COR-L47 (cell line): ENCODE measurements at places on chromosomes 7 and 10.

GRCh38 chr7:133778472-133778871, 348.7 kb upstream of the LRGUK start:
- DNase-seq, result no peak

GRCh38 chr7:47574482-47575329, 7.2 kb downstream of the TNS3 start:
- DNase-seq, result no peak

GRCh38 chr7:45655539-45655938, 81.4 kb downstream of the ADCY1 start:
- DNase-seq, result no peak

GRCh38 chr7:157981778-157982177, 605.8 kb downstream of the PTPRN2 start:
- DNase-seq, result no peak

DNA sequence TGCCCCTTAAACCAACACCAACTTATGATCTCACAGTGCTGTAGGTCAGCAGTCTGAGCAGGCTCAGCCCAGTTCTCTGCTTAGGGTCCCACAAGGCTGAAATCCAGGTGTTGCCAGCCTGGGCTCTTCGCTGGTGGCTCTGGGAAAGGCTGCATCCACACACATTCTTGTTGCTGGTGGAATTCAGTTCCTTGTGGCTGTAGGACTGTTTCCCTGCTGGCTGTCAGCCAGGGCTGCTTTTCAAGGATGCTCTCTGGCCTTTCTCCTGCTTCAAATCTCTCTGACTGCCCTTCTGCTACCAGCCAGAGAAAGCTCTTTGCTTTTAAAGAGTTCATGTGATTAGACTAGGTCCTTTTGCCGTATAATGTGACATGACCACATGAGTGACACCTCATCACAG, 15.3 kb downstream of the POLL start:
- no peak for DNase-seq

- DNase-seq, result no peak
Observed at GRCh38 chr10:85177767-85178166, 849.4 kb downstream of the CCSER2 start.

DNA sequence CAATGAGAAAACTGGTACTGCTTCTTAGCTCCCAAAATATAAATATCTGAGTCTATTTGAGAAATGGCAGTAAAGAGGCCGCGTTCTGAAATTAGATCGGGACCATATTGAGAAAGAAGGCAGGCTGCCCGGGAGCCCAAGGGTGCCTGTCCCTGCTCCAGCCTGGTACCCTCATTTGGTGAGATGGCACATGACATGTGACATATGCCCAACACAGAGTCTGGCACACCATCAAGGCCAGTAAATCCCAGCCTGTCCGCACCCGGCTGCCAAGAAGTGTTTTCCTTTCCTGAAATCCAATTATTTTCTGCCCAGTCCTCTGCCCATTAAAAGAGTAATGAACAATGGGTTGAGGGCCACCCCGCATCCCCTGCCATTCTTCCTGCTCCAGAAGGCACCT, 66.4 kb downstream of the CDH23 start:
- DNase-seq, result no peak

DNA sequence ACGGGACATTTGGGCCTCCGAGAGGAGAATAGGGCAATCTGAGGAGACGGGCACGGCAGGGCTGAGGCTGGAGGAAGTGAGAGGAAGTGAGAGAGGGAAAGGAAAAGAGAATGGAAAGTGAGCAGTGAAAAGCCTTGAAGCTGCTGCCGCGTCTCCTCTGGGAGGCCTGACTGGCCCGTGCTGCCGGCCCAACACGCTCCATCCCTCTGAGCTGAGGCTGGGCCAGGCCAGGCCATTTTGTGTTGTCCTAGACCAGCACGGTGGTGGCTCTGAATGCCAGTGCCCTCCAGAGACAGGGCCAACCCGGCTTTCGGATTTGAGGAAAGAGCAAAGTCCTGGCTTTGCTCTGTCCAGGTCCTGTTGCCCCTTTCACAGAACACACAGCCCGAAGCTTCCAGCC, 361.1 kb upstream of the SHH start:
- no peak for DNase-seq

DNA sequence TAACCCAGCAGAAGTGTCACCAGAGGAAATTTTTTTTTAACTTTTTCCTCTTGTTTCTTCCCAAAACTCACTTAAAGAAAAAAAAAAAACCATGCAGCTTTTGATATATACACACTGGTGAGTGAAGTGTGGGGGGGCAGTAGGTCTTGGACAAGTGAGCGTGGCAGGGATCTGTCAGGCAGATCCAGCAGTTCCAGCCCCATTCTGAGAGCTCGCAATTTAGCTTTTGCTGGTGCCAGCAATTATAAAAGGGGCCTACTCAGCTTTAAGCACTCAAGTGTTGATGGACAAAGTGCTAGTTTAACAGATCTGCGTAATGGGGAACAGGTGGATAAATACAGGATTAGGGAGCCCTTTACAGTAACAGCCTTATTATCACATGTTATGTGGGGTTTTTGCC, 619.2 kb upstream of the GALNT17 start:
- DNase-seq, result no peak

DNA sequence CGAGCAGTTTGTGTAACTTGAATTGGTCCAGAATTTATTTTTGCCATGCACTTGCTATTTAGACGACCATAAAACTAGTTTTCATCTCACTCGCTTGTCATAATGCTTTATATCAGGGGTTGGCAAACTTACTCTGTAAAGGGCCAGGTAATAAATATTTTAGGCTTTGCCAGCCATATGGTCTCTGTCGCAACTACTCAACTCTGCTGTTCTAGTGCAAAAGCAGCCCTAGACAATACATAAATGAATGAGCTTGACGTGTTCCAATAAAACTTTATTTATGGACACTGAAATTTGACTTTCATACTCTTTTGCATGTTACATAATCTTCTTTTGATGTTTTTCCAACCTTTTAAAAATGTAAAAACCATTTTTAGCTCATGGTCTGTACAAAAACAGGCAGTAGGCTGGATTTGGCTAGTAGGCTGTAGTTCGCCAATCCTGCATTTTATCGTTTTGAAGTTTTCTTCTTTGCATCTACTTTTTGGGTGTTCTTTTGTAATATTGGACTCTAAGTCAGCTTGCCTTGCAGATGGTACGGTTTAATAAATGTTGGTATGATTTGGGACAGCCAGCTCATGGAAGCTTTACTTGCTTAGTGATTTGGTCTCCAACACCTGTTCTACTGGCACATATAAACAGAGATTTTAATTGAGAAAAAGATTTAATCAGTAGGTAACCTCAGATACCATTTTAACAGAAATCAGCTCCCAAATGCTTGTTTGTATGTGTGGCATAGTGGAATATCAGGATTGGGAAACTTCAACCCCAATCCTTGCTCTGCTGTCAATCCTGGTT, 25.6 kb downstream of the SND1 start:
- DNase-seq, result no peak

- DNase-seq, result peak; percentile 89
Observed at GRCh38 chr7:24819916-24820689, 62.8 kb upstream of the GSDME start.

- no peak for DNase-seq
Observed at GRCh38 chr10:27743012-27743876, 2.4 kb downstream of the MKX start.

DNA sequence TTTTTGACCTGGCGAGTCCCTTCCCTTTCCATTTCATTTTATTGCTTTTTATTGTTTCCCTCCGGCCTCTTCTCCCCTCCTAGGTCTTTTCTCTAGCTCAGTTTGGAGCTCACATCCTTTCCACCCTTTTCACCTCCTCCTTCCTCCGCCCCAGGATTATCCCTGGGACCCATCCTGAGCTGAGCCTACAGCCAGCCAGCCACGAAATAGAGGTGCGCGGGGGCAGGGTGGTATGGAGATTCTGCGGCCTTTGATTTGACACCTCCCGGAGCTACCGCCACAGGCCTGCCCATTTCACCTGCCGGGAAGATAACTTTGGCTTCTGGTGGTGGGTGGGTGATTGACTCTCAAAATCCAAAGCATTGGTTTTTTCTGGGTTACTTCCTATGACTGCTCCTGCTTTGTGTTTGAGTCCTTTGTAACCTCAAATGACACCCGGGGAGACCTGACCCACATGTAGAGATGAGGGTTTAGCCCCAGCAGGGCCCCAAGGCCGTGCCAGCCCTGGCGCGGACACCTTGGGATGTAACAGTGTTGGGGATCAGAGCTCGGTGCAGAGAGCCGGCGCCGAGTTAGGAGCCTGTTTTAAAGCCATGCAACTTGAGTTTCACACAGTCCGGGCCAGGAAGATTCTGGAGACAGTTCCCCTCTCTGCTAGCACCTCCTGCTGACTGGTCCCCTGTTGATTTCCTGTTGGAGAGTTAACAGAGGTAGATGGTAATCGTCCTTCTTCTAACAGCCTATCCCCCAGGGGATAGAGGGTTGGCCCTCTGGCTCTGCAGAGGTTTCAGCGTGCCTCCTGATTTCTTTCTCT, 1.5 kb downstream of the DUSP5 start:
- no peak for DNase-seq

- no peak for DNase-seq
Observed at GRCh38 chr7:6578114-6579084, 1.1 kb downstream of the ZDHHC4 start.

DNA sequence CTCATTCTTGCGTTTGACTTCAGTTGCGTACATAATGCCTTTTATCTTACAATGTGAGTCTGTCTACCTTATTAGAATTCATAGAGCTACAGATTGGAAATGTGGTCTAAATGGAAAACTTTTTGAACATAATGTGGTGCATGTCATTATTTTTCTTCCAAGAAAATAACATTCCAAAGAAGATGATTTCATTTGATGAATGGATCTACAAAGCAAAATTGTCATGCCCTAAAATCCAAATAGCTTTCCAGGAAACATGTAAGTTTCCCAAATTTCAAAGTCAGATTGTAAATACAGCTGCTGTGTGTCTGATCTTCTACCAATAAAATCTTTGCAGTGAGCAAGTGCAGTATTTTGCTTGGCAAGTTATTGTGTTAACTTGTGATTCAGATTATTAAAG, 101.8 kb upstream of the FZD8 start:
- no peak for DNase-seq

- DNase-seq, result no peak
Observed at GRCh38 chr10:25451401-25451800, 276.6 kb downstream of the GPR158 start.

DNA sequence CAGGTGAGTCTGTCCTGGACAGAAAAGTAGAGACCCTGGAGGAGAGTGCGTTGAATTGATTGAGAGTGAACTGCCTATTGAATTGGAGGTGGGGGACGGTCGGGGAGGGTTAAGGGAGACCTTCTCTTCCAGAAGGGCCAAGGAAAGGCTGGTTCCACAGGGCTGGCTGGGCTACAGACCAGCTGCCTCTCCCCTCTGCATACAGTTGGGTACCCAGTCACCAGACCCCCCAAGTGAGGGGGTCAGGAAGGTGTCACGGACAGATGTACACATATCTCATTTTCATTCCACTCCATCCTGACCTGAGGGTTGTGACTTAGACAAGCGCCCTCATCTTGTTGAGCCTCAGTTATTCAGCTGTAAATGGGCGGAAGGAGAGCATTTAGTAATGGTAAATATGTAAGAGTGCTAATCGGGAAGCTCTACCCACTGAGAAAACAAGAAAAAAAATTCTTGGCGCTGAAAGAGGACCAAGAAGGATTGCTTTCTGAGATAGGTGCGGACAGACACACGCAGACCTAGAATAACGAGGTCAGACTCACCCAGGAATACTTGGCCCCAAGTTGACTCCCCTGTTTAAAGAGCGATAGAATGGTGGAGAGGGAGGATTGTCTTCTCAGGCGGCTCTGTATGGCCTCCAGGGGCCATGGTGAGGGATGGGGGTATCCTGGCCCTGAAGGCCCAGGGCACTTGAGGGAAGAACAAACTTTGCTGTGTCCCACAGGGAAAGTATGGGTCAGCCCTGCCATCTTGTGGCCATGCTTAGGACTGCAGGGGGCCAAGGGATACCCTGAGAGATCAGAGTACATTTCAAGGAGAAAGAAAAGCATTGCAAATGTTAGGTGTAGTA, 7.2 kb upstream of the MBL2 start:
- no peak for DNase-seq

DNA sequence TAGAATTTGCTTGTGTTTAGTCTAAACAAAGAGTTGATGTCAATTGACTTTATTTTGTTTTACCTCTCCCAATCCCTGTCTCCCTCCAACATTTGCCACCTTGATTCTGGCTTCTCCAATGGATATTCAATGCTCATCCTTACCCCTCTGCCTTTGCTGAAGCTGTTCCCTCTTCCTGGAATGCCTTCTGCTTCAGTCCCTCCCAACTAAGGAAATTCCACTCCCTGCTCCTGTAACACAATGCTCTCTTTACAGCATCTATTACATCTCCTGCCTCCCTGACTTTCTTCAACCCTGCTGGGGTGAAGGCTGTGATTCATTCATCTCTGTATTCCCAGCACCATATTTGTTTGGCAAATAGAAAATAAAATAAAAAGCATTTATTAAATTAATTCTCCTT, 34.5 kb upstream of the TAC1 start:
- DNase-seq, result no peak

- no peak for DNase-seq
Observed at GRCh38 chr10:121627876-121628581, 29.8 kb upstream of the FGFR2 start.

DNA sequence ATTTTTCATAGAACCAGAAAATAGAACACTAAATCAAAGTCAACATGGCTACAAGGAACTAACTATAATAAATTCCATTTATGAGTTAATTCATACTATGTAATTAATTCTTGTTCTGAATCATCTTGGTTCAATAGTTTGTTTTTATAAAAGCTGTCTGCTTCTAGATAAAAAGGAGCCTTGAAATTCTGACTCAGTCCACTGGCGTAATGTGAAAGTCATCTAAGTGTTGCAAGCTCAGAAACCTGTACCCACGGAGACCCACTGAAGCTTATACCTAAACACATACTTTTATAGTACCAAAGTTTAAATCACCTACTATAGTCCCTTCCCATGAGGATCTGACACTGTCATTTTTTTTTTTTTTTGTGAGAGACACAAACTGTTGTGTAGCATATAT, 489.4 kb downstream of the SEMA3D start:
- DNase-seq, result no peak

- DNase-seq, result no peak
Observed at GRCh38 chr7:81583882-81584533, 185.8 kb downstream of the HGF start.

GRCh38 chr10:3836222-3836820, 51.3 kb upstream of the KLF6 start:
- DNase-seq, result no peak

- DNase-seq, result no peak
Observed at GRCh38 chr10:123287594-123288247, 133.5 kb downstream of the BUB3 start.
